IMR-90 (cell line): ENCODE measurements at places on chromosomes 16 and 17. TPM values are rescaled to one million over a fixed set of nuclear protein-coding genes. Genes with fewer than 3 reads are reported as not detected.

Gene CLEC18B
- not detected in 2 replicates for total RNA-seq

DNA sequence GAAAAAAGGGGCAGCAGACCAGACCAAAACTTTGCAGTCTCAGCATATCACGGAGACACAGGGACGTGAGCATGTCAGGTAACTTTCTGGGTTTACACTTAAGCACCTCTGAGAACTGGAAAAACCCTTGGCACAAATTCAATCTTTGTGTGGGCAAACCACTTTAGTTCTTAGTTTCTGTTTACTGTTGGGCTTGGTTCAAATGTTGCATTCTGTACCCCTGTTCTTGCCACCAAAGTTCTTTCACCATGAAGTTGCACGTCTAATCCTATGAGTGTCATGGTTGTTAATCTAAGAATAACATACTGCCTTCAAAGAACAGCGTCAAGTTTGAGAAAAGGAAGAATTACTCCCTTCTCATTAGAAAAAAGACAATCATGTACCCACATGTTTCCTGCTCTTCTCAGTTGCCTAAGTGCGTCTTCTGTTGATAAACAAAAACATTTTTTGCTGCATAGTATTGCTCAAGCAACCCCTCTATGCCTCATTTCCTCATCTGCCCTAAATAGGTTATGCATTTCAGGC lies 11.6 kb downstream of the KRT33A start:
- peak; percentile 39 for DNase-seq
- H3K36me3 ChIP-seq: no peaks in the 10 kb centered on the region
- no peak overlapping the region for H3K4me3 ChIP-seq
- H3K27ac ChIP-seq: no peak overlapping the region
- peaks cover 3% of the 10 kb centered on the region for H3K27me3 ChIP-seq

Gene PRR14
- 1.4 and 2.2 TPM in 2 replicates for total RNA-seq

Gene CTRB2
- not detected in 2 replicates for total RNA-seq

Gene CHST4
- total RNA-seq: under 0.01 TPM in 1 of 2 replicates, not detected in the other

DNA sequence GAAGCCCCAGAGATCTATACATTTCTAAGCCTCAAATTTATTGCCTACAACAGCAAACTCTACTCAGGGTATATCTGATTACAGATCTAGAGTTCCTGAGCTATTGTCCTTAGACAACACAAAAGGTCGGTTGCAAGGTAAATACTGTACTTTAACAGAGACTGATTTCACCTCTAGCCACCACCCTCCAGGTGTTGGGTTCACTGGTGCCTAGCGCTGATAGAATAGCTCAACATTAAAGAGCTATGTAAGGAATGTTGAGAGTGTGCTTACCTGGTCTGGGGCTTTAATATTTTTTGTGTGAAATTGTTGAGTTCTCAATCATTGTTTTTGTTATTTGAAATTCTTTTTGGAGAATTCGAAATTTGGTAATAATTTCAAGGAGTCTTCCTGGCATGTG lies 277.0 kb upstream of the PSMD7 start:
- H3K36me3 ChIP-seq: no peaks in the 10 kb centered on the region
- no peak for DNase-seq
- no peaks in the 10 kb centered on the region for H3K4me1 ChIP-seq
- no peaks in the 10 kb centered on the region for H3K27me3 ChIP-seq
- no peak overlapping the region for H3K4me3 ChIP-seq

GRCh38 chr17:21528031-21528695 lies 152.0 kb downstream of the KCNJ12 start:
- no peak for DNase-seq
- no peaks in the 10 kb centered on the region for H3K27me3 ChIP-seq
- H3K27ac ChIP-seq: no peak overlapping the region
- H3K36me3 ChIP-seq: peaks cover 18% of the 10 kb centered on the region
- H3K4me1 ChIP-seq: peaks cover 5% of the 10 kb centered on the region; the same call in 1 of the 2 replicates

DNA sequence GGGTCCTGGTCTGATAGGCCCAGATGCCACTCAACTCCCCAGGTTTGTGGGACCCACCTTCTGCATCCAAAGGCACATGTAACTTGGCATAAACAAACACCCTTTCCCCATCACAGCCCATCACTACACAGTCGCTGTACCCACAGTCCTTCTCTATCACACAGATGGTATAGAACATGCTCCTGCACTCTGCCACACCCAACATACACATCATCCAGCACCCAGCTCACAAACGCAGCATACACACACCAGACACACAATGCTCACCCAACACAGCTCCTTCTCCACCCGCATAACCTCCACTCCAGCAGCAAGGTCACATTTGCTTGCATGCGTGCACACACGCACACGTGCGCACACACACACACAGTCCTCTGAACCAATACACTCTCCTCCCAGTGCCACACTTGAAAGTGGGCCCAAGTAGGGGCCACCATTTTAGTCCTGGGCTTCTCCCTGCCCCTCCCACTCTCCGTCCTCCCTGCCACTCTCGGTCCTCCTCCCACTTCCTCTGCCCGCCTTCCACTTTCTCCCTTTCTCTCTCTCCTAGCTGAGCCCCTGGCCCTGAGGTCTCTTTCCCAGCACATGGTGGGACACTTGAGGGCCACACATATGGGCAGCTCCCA lies 8.5 kb upstream of the TMEM92 start:
- H3K36me3 ChIP-seq: no peaks in the 10 kb centered on the region
- H3K4me3 ChIP-seq: no peak overlapping the region
- peaks cover 65% of the 10 kb centered on the region for H3K4me1 ChIP-seq
- no peaks in the 10 kb centered on the region for H3K27me3 ChIP-seq
- DNase-seq: no peak

GRCh38 chr17:65797101-65797500 lies 235.7 kb upstream of the AXIN2 start:
- no peaks in the 10 kb centered on the region for H3K4me1 ChIP-seq
- DNase-seq: peak; percentile 4
- no peaks in the 10 kb centered on the region for H3K27me3 ChIP-seq
- H3K4me3 ChIP-seq: no peak overlapping the region

Gene TBC1D26
- total RNA-seq: not detected in 2 replicates

GRCh38 chr16:12497526-12497925 lies 306.2 kb downstream of the CPPED1 start:
- no peaks in the 10 kb centered on the region for H3K27me3 ChIP-seq
- DNase-seq: no peak
- no peak overlapping the region for H3K27ac ChIP-seq
- H3K36me3 ChIP-seq: no peaks in the 10 kb centered on the region
- H3K4me1 ChIP-seq: no peaks in the 10 kb centered on the region
- no peak overlapping the region for H3K4me3 ChIP-seq

Gene BCO1
- total RNA-seq: not detected in 2 replicates

Gene ADAD2
- not detected in 2 replicates for total RNA-seq

Gene ABCA8
- total RNA-seq: 1.8 and 2.8 TPM in 2 replicates

DNA sequence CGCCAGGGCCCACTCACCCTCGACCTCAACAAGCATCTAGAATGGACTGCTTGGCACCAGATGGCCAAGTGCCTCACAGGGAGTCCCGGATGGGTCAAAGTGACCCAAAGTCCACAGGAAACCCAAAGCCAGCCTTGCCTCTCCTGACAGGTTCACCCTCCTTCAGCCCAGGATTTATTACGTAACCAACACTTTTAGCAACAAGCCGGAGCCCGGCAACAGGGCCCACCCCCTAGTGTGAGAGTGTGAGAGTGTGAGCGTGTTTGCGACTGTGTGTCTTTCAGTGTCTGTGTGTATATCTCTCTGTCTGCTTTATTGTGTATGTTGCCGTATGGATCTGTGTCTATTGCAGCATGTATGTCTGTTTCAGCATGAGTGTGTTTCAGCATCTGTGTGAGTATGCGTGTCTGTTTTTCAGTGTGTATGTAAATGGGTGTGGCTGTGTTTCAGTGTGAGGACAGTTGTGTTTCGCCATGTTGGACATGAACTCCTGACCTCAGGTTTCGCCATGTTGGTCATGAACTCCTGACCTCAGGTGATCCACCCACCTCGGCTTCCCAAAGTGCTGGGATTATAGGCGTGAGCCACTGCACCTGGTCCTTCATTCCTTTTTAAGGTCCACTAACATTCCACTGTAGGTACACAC lies 13.7 kb upstream of the PEMT start:
- H3K27me3 ChIP-seq: peaks cover 7% of the 10 kb centered on the region; the same call in 1 of the 2 replicates
- H3K27ac ChIP-seq: no peak overlapping the region
- no peaks in the 10 kb centered on the region for H3K36me3 ChIP-seq
- no peak for DNase-seq

Gene MAP2K6
- 3.6 and 5.7 TPM in 2 replicates for total RNA-seq

DNA sequence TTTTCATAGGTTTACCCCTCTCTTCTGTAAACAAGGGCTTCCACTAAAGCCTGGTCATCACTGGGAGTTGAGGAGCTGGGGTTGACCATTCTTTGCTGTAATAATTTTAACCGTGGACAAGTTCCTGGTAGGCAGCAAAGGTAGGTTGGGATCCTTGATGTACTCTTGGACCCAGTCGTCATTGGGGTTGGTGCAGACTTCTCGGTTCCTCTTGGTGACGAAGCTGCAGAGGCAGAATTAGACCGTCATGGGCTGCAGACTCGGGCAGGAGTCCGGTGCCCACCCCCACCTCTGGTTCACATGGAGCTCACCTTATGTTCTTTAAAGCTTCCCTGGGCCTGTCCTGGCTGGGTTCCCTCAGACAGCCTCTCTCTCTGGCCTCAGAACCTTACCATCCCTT lies 3.8 kb downstream of the CCL16 start:
- H3K4me3 ChIP-seq: no peak overlapping the region
- H3K27me3 ChIP-seq: no peaks in the 10 kb centered on the region; the same call in 1 of the 2 replicates
- no peaks in the 10 kb centered on the region for H3K36me3 ChIP-seq
- DNase-seq: no peak
- peaks cover 6% of the 10 kb centered on the region for H3K4me1 ChIP-seq

- no peak for DNase-seq
- H3K27me3 ChIP-seq: no peaks in the 10 kb centered on the region
- H3K4me3 ChIP-seq: no peak overlapping the region
- H3K36me3 ChIP-seq: peaks cover 89% of the 10 kb centered on the region
These were observed 43.2 kb downstream of the TSC2 start for GRCh38 chr16:2090777-2091546.

DNA sequence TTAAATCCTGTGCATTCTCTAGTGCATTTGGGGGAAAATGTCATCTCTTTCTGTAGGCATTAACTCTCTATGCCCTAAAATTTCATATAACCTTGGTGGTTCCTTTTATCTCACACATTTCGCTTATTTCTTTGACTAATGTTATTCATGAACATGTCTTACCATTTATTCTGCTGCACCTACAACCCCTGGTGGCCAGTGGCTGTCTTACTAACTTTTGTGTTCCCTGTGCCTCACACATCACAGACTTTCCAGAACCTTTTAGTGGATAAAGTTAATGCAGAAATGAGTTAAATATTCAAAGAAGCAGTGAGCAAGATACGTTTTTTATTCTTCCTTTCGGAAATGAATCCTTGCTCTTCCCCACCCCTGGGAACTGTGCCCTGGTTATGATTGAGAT lies 111.9 kb downstream of the CDH13 start:
- H3K4me1 ChIP-seq: no peaks in the 10 kb centered on the region
- no peaks in the 10 kb centered on the region for H3K27me3 ChIP-seq
- no peak overlapping the region for H3K4me3 ChIP-seq
- no peaks in the 10 kb centered on the region for H3K36me3 ChIP-seq
- no peak overlapping the region for H3K27ac ChIP-seq

Gene TBX2
- total RNA-seq: 20.1 and 23.6 TPM in 2 replicates

DNA sequence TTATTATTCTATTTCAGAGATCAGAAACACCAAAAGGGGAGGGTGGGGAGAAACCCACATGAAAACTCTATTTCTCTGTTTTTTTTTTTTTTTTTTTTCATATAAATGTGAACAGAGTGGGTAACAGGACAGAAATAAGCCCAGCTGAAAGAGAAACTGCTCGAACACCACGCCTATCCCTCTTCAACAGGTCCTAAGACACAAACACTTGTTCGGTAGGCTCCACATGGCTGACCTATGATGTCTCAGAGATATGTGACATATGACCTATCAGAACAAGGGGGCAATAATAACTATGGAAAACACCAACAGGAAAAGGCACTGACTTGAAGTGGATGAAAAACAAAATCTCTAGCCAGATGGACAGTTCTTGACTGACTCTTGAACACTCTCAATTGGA lies 44.8 kb downstream of the PARN start:
- H3K4me1 ChIP-seq: no peaks in the 10 kb centered on the region
- no peak overlapping the region for H3K4me3 ChIP-seq
- H3K36me3 ChIP-seq: peaks cover 37% of the 10 kb centered on the region
- no peak overlapping the region for H3K27ac ChIP-seq

- H3K4me1 ChIP-seq: no peaks in the 10 kb centered on the region
- no peaks in the 10 kb centered on the region for H3K36me3 ChIP-seq
- peaks cover 22% of the 10 kb centered on the region for H3K27me3 ChIP-seq
- no peak for DNase-seq
These were observed 23.1 kb downstream of the TNFRSF13B start for GRCh38 chr17:16948587-16949376.

Gene CDRT15
- total RNA-seq: not detected in 2 replicates

DNA sequence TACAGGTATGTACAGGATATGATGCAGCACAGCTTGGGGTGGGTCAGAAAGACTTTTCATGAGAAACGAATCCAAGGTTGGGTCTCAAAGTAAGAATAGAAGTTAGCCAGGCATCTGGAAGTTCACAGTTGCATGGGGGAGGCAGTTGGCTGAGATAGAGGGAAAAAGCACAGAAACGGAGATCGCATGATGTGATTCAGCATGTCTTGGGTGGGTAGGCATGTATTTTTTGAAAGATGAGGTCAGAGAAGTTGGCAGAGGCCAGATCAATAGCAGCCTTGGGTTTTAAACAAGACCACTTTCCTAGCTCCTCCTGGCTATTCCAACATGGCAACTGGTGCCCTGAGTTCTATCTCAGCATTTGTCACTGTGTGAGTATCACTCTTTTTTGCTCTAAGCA lies 67.2 kb downstream of the PCTP start:
- no peak overlapping the region for H3K4me3 ChIP-seq
- H3K4me1 ChIP-seq: no peaks in the 10 kb centered on the region
- DNase-seq: no peak
- no peaks in the 10 kb centered on the region for H3K27me3 ChIP-seq

GRCh38 chr16:22255335-22255734 lies 41.9 kb upstream of the POLR3E start:
- H3K36me3 ChIP-seq: peaks cover 54% of the 10 kb centered on the region
- no peaks in the 10 kb centered on the region for H3K4me1 ChIP-seq
- no peak overlapping the region for H3K4me3 ChIP-seq
- H3K27me3 ChIP-seq: no peaks in the 10 kb centered on the region

Gene KRT12
- total RNA-seq: not detected in 2 replicates

- H3K36me3 ChIP-seq: no peaks in the 10 kb centered on the region
- no peak overlapping the region for H3K27ac ChIP-seq
- no peaks in the 10 kb centered on the region; the same call in 1 of the 2 replicates for H3K27me3 ChIP-seq
- no peaks in the 10 kb centered on the region for H3K4me1 ChIP-seq
- H3K4me3 ChIP-seq: no peak overlapping the region
- no peak for DNase-seq
These were observed 43.5 kb downstream of the SCPEP1 start for GRCh38 chr17:57021226-57021940.

DNA sequence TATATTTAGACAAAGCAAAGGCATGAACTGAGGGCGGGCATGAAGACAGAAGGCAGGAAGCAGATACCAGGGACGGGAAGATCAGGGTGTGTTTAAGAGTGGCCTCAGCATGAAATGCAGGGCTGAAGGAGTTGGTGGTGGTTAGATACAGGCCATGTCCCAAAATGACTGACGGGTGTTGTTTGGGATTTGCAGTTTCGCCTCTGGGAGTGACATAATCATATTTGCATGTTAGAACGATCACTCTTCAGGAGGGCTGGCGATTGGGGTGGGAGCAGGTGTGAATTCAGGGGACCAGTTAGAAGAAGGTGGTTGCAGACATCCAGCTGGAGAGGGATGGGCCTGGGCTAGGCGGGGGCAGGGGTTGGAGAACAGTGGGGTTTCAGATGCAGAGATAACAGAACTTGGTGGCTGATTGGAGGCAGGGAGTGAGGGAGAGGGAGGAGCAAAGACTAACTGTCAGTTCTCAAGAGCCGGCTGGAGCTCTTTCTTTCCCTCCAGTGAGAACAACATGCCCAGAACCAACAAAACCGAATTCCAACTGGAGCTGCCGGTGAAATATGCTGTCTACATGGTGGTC lies 27.2 kb upstream of the ITGAX start:
- no peak overlapping the region for H3K27ac ChIP-seq
- no peak overlapping the region for H3K4me3 ChIP-seq
- H3K27me3 ChIP-seq: peaks cover 19% of the 10 kb centered on the region
